ENCODE measurements at places on chromosomes 3 and 15. TPM values are rescaled to one million over a fixed set of nuclear protein-coding genes. Genes with fewer than 3 reads are reported as not detected.
A peak's percentile ranks its signal among the peaks of the same experiment; 100 is the strongest.

- peak overlapping the region; percentile 45 for H3K4me3 ChIP-seq
- H3K27me3 ChIP-seq, result no peaks in the 10 kb centered on the region
- no peaks in the 10 kb centered on the region for H3K36me3 ChIP-seq
- H3K4me1 ChIP-seq, result peaks cover 10% of the 10 kb centered on the region
- peak overlapping the region; percentile 66 for H3K27ac ChIP-seq
- peak; percentile 38 for DNase-seq
Measured at GRCh38 chr3:12483410-12483809, 870 bp upstream of the TSEN2 start.

- H3K4me3 ChIP-seq, result no peak overlapping the region
- H3K27ac ChIP-seq, result no peak overlapping the region
- no peaks in the 10 kb centered on the region for H3K27me3 ChIP-seq
Measured at GRCh38 chr3:17074559-17074958, 189.8 kb downstream of the PLCL2 start.

TIGIT gene
- 2.4 TPM for polyA plus RNA-seq

FAM43A gene
- 2.6 TPM for polyA plus RNA-seq

DNA sequence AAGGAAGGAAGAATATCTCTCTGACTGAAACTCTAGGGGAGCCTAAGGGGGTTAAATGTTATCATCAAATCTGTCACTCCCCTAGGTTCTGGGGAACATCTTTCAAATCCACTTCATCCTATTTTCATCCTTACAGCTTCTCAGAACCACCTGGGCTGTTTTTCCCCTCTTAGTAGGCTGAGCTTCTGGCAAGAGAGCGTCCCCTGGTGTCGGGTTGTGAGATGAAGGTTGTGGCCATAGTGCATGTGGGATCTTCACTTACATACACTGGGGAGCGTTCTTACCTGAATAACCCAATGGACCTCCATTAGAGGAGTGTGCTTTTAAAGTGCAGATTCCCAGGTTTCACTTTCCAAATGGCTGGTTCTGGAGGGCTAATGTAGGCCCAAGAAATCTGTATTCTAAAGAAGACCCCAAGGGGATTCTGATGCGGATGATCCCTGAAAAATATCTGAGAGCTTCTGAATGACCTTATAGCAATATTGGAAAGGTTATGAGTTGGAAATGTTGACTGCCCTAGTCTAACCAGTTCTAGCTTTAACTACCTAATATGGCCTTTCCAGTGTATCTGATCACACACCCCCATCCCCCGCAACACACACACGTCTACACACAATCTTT is 663.7 kb downstream of the AGBL1 start:
- no peak overlapping the region for H3K27ac ChIP-seq
- no peaks in the 10 kb centered on the region for H3K27me3 ChIP-seq

GRCh38 chr15:43238671-43239131 is 17.9 kb upstream of the EPB42 start:
- no peak overlapping the region for H3K4me3 ChIP-seq
- H3K4me1 ChIP-seq, result no peaks in the 10 kb centered on the region
- no peak overlapping the region for H3K27ac ChIP-seq
- no peak for DNase-seq

DNA sequence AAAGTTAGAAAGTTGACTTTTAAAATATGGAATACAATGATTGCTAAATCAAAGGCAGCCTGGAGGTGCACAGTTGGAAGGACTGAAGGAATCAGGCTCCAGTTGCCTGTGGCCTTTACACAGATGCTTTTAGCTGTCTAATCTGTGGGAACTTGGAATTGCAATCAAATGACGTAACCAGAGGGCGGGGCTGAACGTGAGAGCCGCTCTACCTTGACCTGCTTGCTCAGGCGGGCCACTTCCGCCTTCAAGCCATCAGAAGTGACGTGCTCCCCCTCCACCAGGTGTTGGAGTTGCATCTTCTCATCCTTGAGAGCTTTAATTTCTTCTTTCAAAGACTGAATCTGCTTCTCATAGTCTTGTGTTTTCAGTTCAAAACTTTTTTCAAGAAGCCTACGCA is 37.7 kb upstream of the GNB5 start:
- H3K27me3 ChIP-seq, result no peaks in the 10 kb centered on the region
- H3K36me3 ChIP-seq, result no peaks in the 10 kb centered on the region
- peak; percentile 94 for DNase-seq
- H3K4me3 ChIP-seq, result no peak overlapping the region
- H3K4me1 ChIP-seq, result no peaks in the 10 kb centered on the region

LMAN1L gene
- polyA plus RNA-seq, result not detected

DNA sequence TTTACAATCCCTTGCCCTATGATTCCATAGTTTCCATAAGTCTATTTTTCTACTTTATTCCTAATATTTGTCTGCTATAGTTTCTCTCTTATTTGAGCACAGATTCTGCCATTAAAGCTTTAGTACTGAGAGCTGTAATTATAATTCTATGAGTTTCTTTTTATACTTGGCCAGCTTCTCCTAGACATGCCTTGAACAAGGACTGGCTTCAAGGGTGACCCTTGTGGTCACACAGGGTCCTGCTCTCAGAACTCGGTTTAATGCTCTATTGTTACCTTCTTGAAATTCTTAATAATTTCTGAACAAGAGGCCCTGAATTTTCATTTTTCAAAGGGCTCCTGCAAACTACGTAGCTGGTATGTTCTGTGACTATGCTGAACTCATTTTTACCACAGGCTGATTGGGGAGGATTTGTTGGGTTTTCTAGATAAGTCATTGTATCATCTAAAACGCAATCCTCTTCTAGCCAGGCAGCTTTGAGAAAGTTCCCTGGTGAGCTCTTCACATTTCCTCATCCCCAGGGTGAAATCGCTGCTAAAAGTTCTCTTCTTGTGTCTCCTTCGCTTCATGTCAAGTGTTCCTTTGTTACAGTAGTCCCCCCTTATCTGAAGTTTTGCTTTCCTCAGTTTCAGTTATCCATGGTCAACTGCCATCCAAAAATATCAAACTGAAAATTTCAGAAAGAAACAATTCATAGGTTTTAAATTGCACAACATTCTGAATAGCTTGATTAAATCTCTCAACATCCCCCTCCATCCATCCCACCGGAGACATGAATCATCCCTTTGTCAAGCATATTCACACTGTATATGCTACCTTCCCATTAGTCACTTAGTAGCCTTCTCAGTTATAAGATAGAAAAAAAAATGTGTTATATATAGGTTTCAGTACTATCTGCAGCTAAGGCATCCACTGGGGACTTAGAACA is 12.6 kb upstream of the PLCL2 start:
- H3K27ac ChIP-seq, result no peak overlapping the region
- no peak overlapping the region for H3K4me3 ChIP-seq
- no peaks in the 10 kb centered on the region for H3K36me3 ChIP-seq
- peaks cover 2% of the 10 kb centered on the region for H3K27me3 ChIP-seq
- DNase-seq, result no peak
- no peaks in the 10 kb centered on the region for H3K4me1 ChIP-seq

CHRM5 gene
- polyA plus RNA-seq, result 0.52 TPM

EIF4G1 gene
- polyA plus RNA-seq, result 220 TPM

- no peaks in the 10 kb centered on the region for H3K27me3 ChIP-seq
- H3K4me3 ChIP-seq, result no peak overlapping the region
- H3K27ac ChIP-seq, result no peak overlapping the region
Measured at GRCh38 chr15:25947323-25948314, 84.5 kb upstream of the ATP10A start.
